ENCODE measurements at places on chromosomes 4 and X.

- no peak for DNase-seq
Measured at GRCh38 chr4:94634271-94634670, 123.5 kb upstream of the BMPR1B start.

DNA sequence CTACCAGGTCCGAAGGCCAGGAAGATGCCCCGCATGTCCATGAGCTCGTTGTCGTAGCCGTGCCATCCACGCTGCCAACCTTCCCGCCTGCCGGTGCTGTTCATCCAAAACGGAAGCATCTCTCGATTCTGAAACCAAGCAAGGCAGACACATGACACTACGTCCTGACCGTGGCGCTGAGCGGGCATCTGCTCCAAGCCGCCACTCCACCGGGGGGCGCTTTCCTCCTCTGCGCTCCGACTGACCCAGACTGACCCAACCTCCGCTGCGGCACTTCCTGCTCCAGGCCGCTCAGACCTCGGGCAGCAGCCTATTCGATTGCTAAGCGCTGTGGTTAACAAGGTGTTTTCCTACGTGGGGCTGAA lies 120.5 kb downstream of the ENPP6 start:
- DNase-seq: peak; percentile 29

DNA sequence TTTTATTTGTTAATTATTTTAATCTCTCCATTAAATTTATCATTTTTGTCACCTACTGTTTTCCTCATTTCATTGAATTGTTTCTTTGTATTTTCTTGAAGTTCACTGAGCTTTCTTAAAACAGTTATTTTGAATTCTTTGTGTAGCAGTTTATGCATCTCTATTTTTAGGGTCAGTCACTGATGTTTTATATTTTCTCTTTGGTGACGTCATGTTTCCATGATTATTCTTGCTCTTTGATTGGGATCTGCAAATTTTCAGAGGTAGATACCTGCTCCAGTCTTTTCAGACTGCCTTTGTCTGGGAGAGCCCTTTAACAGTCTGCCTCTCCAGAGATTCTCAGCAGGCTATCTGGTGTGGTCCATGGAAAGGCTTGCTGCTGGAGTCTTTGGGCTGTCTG lies 25.6 kb upstream of the TRPC5 start:
- no peak for DNase-seq

DNA sequence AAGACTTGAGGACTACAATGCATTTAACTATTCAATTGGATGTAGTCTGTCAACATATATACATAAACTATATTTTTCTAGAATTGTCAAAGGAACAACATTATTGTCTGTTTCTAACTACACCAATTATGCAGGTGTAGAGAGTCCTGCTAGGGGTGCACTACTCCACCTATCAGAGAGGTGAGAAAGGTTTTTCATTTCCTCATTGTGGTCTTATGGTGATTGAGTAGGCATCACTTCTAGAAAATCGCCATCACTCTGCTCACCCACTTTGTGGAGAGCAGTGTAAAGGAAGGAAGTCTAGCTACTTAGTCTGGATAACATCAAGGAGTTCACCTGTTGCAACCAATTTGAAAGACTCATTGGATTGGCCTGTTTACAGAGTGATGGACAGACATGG lies 4.4 kb upstream of the ADH1C start:
- no peak for DNase-seq

DNA sequence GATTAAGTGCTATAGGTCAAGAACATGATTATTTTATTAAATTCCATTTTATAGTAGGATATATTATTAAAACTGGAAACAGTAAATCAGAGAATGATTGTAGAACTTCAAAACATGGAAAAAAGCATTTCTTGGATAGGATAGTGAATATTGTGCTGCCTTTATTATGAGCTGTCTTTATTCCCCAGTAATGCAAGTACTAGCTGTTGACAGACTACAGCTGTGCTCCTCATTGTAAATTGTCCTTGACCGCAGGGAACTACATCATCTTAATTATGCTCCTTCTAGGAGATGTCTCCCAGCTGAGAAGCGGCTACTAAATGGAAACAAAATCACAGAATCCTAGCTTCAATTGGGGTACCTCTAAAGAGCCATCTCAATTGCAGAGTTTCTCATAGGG lies 1457.2 kb upstream of the PCDH7 start:
- DNase-seq: no peak

DNA sequence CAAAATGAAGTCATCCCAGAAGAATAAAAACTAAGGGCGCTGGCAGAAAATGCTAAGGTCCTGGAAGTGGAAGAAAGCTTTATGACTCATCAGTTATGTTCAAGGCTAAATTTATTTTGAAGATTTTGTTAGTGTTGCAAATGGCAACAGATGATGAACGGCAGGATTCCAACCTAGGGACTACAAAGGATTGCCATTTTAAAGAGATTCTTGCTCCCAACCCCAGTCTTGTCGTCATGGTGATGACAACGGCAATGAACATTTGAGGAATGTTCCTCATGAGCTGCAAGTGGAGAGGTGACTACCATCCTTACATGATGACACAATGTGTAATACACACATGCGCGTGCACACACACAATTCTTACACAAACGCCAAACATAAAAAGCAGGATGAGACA lies 54.4 kb upstream of the FTHL17 start:
- no peak for DNase-seq
